GM19239 (cell line): ENCODE measurements at places on chromosomes 5 and 9.

- DNase-seq = no peak
Observed at GRCh38 chr9:71814815-71815214, 46.5 kb upstream of the CEMIP2 start.

DNA sequence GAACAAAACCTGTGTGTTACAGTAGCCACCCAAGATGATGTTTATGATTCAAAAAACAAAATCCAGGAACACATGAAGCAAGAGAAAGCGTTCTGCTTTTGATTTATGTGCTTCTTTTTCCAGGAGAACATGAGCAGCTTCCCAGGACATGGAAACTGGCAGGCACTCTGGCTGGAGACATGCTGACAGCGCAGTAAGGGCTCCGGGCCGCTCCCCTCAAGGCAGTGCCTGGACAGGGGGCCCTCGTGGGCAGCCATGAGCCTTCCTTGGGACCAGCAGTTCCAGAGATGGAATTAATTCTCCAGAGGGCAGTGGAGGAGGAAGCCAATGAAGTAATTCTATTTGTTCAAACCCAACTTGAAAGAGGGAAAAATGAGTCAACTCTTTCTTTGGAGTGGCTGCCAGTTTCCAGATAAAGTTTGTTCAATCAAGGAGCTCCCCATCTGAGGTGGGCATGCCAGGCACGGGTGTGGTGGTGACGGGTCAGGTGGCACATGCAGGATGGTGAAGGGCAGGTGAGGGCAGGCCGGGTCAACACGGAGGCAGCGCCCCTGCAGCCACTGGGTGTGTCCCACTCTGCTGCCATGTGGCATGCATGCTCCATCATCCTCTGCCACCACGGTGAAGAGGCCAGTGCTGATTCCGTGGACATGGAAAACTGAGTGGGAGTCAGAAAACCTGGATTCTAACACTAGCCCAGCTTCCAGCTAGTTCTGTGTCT lies 83.8 kb downstream of the OTULIN start:
- DNase-seq = no peak

DNA sequence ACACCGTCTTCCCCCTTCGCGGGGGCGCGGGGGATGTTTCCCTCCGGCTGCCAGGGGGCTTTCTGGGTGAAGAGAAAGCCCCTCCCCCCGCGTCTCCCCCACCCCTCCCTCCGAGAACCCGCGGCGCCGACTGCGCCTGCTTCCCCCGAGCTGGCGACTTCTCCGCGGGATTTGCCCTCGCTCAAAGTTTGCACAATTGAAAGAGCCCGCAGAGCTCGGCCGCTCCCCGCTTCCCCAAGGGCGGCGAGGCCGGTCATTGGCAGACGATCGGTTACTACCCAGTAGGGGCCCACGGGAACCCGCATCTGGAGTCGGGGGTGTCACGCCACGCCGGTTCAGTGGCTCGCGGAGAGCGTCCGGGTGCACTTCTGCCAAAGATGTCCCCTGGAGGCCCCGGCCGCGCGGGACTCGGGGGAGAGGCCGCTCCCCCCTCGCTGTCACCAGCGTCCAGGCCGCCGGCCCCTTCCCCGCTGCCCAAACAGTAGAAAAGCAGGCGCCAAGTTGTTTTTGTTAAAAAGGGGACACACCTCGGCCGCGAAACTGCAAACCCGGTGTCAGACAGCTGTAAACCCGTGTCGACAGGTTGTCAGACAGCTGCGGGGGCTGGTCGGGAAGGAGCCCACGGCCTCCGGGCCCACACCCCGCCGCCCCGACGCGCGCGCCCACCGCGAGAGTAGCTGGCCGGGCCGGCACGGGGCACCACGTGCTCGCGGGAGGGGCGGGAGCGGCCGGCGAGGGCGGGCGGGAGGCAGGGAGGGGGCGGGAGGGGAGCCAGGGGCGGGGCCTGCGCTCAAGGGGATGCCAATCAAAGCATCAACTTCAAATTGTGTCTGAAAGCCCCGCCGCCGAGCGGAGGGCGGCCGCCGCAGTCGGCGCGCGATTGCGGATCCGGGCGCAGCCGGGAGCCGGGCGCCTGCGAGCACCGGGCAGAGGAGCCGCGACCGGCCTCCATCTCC lies at the start of gene IRX1:
TSS of gene IRX1 (plus strand) at position 827 of the 956 bp plus-strand sequence. CDS start 274 bp downstream, outside the sequence.
- DNase-seq = no peak

DNA sequence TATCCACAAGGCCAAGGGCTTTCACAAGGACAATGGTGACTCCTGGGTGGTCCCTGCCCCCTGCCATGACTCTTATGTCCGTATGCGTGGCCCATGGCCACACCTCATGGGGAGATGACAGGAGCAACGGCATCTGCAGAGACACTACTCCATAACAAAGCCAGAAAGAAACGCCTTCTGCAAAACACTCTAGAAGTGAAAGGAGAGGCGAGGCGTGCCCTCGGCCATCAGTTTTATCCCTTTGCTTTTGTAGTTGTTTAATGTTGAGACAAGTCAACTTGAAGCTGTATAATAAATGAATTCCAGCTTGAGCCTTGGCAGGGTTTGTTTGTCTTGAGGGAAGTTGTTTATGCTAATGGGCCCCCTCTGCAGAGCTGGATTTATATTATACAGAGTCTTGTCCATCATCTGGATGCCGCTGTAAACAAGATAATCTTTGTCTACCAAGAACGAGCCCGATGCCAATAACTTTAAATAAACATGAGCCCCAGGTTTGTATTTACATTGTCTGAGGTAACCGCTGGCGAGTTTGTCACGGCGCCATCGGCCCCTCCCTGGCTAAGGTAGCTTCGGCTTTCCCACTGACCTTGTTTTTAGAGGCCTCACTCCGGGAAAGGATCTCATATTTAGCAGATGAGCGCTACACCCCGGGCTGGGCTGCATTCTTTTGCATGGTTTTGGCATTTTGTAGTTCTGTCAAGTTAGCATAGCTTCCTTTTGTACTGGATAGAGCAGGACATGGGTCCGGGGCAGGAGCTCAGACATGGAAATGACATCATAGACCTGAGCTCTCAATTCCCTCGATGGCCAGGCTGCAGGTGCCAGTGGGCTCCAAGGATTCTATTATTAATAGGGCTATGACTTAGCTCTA lies 165.3 kb downstream of the ERCC6L2 start:
- no peak for DNase-seq

GRCh38 chr5:148393390-148393741 lies 9.6 kb downstream of the FBXO38 start:
- DNase-seq = no peak

DNA sequence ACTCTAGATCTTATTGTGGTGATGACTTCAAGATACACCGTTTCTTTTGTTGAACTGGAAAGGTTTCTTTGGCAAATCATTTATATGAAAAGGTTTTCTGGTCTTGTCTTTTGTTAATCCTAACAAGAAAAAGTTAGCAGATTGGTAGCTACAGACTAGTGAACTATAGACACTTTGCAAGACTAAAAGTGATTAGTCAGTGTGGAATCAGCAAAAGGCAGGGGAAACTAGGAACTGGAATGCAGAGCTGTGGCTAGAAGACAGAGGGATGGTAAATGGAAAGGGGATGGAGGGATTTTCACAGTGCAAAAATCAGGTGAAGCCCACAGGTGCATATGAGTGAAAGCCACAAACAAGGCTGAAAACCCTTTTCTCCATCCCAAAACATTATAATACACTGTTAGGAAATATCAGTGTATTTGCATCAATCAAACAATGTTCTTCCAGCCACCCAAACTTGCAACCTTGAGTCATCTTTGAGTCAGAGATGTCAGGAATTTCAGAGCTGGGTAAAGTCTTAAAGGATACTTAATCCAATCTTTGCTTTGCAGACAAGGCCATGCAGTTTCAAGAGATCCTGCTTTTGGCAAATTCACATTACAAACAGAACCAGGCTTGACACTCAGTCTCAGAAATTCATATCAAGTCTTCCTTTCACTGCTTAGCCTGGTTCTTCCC lies 52.7 kb downstream of the PLK2 start:
- DNase-seq = no peak

DNA sequence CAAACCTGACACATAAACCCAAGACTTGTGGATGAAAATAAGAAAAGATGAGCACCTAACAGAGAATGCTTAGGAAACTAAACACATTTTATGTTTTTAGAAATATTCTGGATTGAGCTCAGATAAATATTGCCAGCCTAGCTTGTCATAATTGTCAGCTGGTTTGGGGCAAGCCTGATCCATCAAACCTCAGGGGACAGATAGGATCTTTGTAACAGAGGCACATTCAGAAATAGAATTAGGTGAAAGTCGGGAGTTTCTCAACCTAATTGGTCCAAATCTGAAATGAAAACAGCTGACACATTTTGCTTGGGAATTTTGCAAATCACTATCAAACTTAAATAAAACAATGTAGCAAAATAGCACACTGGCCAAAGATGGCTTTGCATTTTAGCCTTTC lies 503.7 kb downstream of the ANXA1 start:
- no peak for DNase-seq

DNA sequence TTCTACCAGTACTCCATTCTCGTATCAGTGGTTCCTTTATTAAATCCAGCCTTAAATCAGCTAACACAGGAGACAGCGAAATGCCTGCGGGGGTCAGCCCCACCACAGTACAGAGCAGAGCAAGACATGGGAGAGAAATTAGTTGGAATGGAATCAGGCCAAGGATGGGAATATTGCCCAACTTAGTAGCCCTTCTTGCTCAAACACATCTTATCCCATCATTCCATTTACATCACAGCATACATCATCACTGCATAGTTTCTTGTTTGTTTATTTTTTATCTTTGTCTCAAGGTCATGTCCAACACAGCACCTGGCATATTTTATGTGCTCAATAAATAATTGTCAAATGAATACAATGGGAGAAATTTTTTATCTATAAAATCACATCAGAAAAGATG lies 34.3 kb upstream of the DAB2 start:
- no peak for DNase-seq

- DNase-seq = no peak
Observed at GRCh38 chr5:125550274-125550673, 803.8 kb upstream of the ZNF608 start.

DNA sequence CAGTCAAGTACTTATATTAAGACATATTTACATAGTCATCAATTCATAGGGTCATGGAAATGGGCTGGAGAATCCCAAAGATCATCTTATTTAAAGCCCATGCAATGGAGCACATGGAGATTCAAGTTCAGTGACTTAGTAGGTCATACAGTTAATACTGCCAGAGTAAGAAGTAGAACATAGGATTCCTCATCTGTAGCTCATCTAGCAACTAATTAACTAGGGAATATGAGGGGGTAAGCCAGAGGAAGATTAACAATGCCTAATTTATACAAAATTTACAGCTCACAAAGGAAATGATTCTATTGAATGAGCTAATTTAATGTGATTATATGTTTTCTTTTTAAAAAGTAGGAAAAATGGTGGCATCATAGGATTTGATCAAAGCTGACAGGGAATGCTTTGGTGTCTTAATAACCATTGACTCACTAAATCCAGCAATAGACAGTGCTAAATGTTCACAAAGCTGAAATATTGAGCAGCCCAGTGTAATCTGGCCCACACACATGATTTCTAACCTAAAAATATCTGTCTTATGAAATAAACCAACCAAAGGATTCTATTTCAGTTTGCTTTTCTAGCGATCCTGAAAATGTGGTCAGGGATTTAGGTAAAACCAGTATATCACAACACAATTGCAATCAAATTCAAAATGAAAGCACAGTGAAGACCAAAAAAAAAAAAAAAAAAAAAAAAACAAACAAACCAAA lies 53.3 kb downstream of the PRDM6 start:
- DNase-seq = no peak

- DNase-seq = no peak
Observed at GRCh38 chr5:17157294-17157693, 60.1 kb upstream of the BASP1 start.

- DNase-seq = no peak
Observed at GRCh38 chr9:37707748-37708147, 45.9 kb upstream of the TRMT10B start.

DNA sequence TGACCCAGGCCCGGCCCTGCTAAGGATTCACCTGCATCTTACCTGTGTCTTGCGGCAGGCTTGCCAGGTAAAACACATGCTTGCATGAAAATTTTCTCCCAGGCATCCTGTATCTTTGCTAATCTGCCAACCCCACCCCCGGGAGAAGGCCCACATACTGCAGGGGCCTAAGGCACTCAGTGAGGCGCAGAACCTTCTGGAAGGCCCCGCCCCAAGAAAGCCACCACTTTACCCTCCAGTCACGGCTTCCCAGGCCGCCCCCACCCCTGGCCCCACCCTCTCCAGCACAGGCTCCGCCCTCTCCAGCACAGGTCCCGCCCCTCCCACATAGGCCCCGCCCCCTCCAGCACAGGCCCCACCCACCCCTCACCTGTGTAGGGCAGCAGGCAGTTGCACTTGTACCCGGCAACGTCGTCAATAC lies 29.8 kb upstream of the SEC16A start:
- no peak for DNase-seq

GRCh38 chr5:71482132-71482531 lies 26.7 kb downstream of the BDP1 start:
- no peak for DNase-seq

GRCh38 chr9:122314165-122314564 lies 49.5 kb downstream of the MRRF start:
- no peak for DNase-seq

GRCh38 chr9:33106827-33107621 lies 30.6 kb upstream of the SMU1 start:
- no peak for DNase-seq

- no peak for DNase-seq
Observed at GRCh38 chr9:4009006-4009511, 290.8 kb downstream of the GLIS3 start.

- no peak for DNase-seq
Observed at GRCh38 chr5:34891981-34892380, 23.3 kb downstream of the RAD1 start.

GRCh38 chr9:17578577-17578910 lies 322 bp upstream of the SH3GL2 start:
- no peak for DNase-seq

DNA sequence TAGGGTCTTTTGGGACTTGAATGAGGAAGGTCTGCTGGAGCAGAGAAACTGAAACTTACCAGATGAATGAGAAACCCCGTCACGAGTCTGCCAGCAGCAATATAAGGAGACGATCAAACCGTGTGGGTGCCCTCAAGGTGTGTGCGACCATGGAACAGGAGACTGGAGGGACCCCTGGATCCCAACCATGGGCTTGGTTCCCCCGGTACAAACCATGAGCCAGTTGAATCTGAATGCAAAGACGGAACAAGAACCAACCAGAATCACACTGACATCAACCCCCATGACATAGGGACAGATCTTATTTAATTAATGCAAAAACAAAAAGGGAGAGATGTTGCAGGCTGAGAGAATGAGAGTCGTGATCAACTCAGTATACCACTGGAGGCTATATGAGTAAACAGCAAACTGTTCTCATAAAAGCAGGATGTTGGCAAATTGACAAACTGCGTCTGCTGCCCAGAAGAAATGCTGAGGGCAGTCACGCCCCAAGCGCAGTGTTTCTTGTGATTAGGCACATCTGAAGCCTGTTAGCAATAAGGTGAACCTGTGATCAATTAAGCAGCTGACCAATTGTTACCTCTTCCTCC lies 475.5 kb upstream of the ACO1 start:
- no peak for DNase-seq
